ENCODE measurements at places on chromosomes 13 and 19.
A peak's percentile ranks its signal among the peaks of the same experiment; 100 is the strongest.

DNA sequence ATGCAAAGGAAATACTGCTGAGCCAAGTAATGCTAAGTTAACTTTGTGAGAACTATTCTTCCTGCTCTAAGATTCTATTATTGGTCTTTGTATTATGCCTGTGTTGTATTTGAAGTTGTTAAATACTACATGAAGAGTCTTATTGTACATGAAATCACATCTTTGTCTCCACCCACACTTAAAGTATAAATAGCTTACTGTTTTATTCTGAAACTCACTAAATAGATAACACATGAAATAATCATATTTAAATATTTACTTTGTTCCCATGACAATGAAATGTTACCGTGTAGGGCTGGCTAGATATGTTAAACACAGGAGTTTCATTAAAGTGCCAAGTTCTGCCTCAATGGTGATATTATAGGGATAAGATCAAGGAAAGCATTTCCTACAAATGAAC, 562.1 kb upstream of the ATXN8OS start:
- no peak for DNase-seq

DNA sequence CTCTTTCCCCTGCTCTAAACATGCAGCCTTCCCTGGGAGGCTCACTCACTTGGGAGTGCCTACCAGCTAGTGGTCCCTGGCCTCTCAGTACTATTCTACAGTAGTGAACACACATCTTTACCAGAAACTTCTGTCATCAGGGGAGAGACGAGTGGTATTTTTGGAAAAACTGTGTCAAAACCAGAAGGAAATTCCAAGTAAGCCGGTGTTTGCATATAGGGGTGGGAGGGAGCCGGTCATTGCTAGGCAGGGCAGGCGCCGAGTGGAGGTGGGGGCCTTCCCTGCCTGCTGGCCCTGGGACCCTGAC, 7.0 kb downstream of the RPS9 start:
- no peak for DNase-seq

GRCh38 chr13:103539721-103540381, 473.6 kb upstream of the SLC10A2 start:
- DNase-seq, result no peak

- DNase-seq, result peak; percentile 62
Measured at GRCh38 chr13:27359199-27359821, 65.1 kb upstream of the GTF3A start.

GRCh38 chr19:38173291-38174041, 50.6 kb downstream of the DPF1 start:
- DNase-seq, result no peak
